ENCODE measurements at places on chromosomes 1 and 21.

DNA sequence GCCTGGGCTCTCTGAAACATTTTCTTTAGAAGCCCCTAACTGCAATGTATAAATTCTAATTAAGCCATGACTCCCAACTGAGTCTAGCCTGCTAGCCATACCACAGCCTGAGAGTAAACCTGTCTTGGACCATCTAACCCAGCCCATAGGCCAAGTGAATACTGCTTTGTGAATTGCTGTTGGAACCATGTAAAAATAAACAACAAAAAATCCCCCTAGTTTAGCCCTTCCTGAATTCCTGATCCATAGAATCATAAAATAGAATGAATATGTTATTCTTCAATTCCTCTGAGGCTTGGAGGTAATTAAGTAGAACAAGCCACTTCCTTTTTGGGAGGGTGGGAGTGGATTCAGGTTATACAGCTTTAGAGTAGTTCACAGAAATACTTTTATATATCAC is 1496.4 kb downstream of the MRPL39 start:
- DNase-seq = no peak

GRCh38 chr21:28298251-28298672 is 694.4 kb downstream of the LTN1 start:
- no peak for DNase-seq

- DNase-seq = no peak
These were observed 394.4 kb upstream of the CHRM3 start for GRCh38 chr1:238991765-238992495.

- no peak for DNase-seq
These were observed 252.7 kb downstream of the LRRC40 start for GRCh38 chr1:69952676-69953075.

GRCh38 chr21:44878053-44878982 is 4.8 kb upstream of the PTTG1IP start:
- no peak for DNase-seq

DNA sequence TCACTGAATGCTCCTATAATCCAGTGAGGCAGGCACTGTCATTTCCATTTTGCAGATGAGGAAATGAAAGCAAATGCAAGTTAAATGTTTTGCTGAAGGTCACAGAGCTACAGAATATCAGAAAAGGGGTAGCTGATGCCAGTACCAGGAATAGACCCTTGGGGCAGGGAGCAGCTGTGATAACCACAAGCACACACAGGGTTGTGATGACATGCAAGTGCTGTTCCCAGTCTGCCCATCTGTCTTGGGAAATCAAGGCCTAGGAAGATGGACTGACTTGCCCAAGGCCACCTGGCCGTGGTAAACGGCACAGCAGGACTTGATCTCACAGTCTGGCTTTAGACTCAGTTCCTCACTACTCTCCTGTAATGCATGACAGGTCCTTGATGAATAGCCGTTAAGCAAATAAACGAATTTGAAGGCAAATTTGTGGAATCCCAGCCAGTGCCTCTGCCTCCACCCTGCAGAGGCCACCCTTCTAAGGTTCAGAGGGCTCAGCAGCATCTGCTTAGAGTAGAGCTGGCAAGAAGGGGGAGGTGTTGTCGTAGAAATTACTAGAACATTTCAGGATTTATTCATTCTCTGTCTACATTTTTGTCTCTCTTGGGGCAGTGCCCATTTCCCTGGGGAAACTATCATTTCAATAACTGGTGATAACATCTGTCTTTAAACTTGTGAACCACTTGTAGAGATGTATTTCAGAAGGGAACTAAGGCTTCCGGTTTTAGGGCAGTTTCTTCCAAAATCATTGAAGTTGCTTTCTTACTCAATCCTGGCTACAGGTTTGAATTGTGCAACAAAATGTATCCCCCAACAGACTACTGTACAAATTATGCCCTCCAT is 53.2 kb upstream of the MRPS6 start:
- no peak for DNase-seq

GRCh38 chr1:26993237-26994019 is at the start of gene TRNP1:
Gene TRNP1, plus strand, starts transcription at chr1:26993692. Its CDS starts 95 bp downstream, at chr1:26993787.
- peak; percentile 96 for DNase-seq

DNA sequence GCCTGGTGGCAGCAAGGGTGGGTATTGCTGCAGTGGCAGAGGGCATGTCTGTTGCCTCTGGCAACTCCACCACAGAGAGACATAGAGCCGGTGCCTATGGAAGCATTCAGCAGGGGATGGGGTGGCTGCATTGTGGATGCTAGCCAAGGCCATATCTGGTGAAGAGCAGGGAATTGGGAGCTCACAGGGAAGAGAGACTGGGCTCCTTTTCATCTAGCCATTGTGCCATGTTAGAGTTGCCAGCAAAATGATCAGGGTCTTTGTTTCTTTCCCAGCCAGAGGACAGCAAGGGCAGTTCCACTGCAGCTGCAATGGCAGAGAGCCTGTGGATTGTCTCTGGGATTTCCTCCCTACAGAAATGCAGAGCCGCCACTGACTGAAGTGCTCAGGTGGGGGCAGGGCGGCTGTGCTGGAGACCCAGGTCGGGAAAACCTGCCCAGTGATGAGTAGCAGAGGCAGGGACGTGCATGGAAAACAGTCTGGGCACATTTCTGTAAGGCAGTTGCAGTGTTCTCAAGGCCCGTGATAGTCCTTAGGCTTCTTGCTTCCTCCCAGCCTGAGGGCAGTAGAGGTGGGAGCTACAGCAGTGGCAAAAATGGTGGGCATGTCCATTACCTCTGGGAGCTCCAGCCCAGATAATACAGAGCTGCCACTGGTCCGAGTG is 40.2 kb upstream of the CYP4X1 start:
- DNase-seq = no peak

DNA sequence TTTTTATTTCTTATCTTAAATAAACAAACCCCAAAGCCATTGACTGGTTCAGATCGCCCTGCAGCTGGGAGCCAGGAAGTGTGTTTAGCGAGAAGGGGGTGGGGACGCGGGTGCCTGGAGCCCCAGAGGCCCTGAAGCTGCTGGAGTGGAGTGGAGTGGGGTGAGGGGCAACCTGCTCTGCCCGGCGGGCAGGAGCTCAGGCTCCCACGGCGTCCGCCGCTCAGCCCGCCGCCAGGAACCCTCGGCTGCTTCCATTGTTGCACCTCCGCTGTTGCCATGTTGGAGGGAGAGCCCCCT is 673 bp downstream of the PIK3C2B start:
- peak; percentile 81 for DNase-seq
